ENCODE measurements at places on chromosomes 13 and 19.

DNA sequence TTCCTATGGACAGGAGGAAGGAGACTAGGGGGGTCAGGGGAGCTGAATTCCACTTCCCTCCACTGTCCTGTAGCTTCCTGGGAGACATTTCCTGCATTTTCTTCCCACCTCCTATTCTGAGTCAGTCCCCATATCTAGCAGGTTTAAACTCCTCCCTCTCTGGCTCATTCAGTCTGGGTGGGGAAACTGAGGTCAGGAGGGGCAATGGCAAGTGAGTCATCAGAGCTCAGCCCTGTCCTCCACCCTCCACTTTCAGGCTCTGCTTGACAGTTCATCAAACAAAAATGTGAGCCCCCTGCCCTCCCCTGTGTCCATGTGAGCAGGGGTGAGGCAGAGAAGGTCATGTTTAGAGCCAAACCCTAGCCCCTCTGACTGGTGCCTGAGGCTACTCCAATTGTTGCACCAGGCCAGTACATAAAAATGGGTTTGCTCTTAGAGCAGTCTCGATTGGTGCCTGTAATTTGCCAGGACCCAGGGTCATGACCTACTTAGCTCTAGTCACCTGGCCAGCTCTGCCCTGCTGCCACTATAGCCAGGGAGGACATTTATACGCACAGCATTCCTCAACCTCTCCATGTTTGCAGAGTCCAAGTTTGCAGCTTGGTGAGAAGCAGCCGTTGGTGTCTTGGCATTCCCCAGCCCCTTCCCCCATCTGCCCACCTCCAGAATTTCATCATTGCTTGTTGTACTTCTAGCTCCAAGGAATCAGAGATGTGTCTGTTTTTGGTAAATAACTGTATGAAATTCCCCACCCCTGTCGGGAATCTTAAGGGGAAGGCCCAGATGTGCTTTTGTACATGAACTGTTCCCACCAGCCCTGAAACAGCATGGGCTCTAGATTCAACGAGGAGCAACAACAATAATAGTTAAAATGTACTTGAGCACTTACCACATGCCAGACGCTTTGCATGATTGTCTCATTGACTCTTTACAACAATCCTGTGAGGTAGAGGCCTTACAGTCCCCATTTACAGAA lies 20.7 kb downstream of the SAMD4B start:
- DNase-seq, result peak; percentile 26

DNA sequence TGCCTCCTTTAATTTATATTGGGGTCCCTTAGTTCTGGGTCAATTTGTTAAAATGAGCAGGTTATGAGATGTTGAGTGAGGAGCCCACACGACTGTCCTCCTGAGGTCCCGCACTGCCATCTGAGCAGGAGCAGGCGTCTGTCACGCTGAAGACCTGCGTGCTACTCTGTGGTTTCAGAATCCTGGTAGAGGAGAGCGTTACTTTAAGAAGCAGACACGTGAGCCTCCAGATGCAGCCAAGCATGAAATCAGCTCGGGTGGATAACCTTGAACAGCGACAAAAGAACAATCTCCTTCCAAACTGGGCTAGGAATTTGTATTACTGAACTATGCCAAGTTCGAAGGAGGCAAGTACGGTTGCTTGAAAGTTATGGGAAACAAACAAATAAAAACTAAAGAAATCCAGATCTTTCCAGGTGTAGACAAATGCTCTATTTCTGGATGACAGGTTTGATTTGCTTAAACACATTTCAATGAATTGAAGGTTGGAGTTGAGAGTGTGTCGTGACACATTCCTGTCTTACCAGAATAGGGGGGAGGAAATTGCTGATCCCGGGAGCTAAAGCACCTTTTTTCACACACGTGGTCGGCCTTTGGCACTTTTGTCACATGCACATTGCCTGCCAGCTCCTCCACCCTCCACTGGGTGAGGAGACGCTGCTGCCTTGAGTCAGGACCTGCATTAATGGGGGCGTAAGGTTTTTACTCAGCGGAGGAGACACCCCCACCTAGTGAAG lies 945.5 kb upstream of the SLC10A2 start:
- no peak for DNase-seq

- no peak for DNase-seq
Observed at GRCh38 chr13:36096461-36097416, 34.4 kb downstream of the DCLK1 start.

DNA sequence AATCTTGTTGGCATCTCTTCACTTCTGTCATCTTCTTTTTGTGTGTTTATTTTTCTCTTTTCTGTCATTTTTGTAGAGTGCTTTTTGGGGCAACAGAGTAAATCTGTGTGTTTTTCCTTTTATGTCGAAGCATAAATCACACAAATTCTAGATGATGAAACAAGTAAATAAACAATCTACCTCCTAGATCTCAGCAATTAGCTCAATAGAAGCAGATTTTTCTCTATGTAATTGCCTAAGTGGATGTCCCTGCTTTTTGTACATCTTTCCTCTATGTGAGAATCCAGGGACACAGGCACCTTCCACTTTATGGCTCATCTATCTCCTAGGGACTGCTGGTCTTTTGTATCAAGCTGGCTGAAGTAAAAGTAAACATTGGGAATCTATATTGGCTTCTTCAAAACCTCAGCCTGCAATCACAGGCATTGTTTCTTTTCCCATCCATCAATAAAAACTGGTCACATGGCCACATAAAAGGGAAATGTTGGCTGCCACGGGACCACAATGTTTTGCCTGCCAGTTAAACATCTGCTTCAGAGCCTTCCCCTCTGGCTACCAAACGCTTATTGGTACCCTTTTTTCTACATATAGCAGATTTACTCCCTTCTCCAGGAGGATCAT lies 323.8 kb downstream of the LMO7 start:
- DNase-seq, result no peak

- DNase-seq, result no peak
Observed at GRCh38 chr13:30364133-30364532, 56.8 kb upstream of the KATNAL1 start.

GRCh38 chr19:14091081-14091812 lies 696 bp upstream of the SAMD1 start:
- peak; percentile 80 for DNase-seq

DNA sequence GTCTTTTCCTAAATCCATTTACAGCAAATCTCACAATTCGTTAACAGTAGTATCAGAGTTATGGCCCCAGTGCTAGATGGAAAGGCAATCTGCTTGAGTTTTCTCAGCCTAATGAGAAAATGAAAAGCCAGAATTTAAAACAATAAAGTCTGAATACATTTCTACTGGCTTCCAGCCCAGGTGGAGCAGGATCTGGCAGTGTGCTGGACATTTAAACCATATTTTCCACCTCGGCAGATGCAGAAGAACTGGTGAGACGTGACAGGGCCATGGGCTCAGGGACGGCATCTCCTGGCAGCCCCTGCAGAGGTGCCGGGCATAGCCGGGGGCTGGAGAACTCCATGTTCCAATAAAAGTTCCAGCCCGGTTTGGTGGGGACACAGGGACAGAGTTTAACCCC lies 7.1 kb downstream of the SMIM7 start:
- DNase-seq, result no peak

- DNase-seq, result no peak
Observed at GRCh38 chr19:44866664-44867063, 20.6 kb downstream of the NECTIN2 start.

DNA sequence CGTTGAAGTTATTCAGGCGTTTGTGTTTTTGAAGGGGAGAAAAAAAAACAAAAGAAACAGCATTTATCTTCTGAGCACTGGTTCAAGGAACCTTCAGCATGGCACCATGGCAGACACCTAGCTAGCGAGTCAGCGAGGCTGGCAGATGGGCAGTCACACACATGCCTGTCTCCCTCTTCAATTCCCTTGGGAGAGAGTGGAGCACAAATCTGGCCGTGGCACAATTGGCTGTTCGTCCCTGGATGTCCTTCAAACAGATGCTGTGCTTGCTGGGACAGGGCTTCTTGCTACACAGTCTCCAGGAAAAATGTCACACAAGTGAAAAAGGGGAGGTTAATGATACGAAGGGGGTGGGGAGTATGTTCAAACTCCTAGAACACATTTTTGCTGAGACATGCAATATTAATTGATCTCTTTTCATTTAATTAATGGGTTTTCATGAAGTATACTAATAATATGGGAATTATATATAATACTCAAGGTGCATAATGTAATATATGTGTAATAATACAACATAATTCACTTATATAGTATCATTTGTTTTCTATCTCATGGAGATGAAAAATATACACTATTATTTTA lies 1674.5 kb upstream of the SLC10A2 start:
- no peak for DNase-seq

DNA sequence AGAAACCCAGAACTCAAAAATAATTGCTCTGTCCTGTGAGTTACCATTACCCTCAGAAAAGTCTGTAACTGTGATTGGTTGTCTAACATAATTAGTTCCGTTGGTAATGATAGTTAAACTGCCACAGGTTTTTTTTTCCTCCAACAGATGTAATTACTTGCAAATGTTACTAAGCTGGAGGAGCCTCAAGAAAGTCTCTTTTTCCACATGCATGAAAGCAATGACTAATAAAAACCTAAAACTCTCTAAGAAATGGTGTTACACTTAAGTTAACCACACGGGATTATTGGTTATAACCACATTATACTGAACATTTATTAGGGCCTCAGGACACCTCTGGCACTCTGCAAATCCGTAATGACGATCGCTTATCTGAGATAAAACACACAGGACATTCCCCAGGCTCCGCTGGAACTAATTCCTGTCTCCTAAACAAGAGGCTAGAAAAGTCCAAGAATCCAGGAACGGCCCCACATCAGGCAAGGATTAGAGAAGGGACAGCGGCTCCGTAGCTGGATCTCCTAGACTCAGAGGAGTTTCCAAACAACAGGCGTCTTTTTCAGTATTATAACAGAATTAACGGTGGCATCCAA lies 753 bp downstream of the ZNF235 start:
- peak; percentile 13 for DNase-seq

- DNase-seq, result no peak
Observed at GRCh38 chr19:13765395-13766094, 1.2 kb downstream of the MRI1 start.

DNA sequence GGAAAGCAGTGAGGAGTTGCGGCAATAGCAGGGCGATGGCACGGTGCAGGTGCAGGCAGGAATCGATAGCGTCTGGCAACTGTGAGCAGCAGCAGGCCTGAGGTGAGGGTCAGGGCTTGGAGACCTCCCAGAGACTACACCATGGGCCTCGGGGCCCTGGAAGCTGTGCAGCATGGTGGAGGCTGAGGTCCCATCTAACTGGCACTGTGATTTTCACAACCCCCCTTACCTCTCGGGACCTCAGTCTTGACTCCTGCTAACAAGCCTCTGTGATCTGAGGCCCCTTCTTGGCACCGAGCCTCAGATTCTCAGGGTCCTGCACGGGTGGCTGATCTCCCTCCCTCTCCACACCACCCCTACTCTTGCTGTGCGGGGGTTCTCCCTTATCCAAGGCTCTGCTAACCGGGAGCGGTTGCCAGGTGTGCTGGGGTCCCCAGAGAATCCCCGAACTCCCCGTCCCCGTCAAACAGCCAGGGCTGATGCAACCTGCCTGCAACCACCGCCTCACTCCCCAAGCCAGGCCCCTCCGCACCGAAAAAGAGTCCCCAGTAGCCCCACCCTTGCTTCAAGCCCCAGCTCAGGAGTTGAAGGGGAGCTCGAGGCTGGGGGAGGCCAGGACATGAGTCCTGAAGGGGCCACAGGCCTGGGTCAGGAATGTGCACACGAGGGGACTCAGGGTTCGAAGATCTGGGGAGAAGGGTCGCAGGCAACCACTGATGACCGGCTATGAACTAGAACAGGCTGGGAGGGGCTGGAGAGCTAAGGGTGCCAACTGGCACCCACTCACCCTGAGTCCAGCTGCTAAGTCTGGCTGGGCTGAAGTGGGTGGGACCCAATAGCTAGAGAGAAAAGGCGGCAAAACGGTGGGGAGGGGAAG lies 4.8 kb upstream of the ATF5 start:
- DNase-seq, result no peak

DNA sequence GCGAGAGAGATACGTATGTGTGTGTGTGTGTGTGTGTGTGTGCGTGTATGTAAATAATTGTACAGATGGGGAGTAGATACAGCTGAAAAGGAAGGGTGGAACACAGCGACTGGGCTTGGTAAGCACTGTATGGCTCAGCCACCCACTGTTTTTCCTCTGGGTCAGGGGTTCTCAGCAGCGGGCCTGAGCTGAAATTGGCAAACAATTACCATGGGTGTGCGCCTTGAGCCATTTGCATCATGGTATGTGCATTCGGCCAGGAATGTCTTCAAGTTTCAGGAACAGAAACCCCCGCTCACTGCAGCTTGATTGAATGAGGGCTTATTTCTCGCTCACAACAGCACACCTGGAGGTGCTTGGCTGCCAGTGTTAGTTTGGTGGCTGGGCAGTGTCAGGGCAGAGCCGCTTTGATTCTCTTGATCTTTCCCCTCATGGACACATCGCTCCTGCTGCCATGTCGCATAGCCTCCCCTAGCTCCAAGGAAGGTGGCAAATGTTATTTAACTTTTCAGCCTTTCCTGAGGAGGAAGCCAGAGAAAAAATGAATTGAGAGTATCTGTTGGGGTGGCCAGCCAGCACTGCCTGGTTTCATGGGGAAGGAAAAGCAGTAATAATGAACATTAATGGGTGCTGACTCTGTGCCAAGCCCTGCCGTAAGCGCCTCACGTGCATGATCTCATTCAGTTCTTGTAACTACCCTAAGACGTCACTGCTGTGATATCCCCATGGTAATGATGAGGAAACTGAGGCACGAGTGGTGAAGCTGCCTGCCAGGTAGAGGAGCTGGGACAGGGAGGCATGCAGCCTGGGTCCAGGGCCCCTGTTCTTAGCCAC lies 126.9 kb downstream of the SIPA1L3 start:
- DNase-seq, result no peak

DNA sequence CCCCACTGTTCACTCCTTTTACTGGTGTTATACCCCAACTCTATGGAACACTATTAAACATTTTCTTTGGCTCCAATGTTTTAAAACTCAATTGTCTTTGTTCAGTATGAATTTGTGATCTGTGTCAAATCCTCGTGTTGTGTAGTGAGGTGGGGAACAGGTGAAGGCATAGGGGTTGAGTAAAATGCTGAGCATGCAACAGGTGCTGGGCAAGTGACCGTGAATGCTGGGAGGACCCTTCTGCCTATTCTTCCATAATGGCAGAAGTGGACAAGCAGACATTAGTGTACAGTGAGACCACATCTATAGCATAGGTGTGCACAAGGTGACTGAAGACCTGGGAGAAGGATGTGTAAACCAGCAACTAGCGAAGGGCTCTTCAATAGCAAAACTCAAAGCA lies 1188.0 kb downstream of the UQCRFS1 start:
- no peak for DNase-seq

GRCh38 chr13:21152251-21152899 lies 24.0 kb downstream of the SKA3 start:
- DNase-seq, result no peak

GRCh38 chr13:85799097-85799582 lies at the start of gene SLITRK6:
SLITRK6 (minus strand) TSS chr13:85799419; CDS start chr13:85796508, 2,911 bp downstream.
- DNase-seq, result peak; percentile 7

- no peak for DNase-seq
Observed at GRCh38 chr13:24865163-24865953, 101.4 kb downstream of the RNF17 start.

GRCh38 chr13:105996391-105997025 lies 539.0 kb downstream of the EFNB2 start:
- no peak for DNase-seq

DNA sequence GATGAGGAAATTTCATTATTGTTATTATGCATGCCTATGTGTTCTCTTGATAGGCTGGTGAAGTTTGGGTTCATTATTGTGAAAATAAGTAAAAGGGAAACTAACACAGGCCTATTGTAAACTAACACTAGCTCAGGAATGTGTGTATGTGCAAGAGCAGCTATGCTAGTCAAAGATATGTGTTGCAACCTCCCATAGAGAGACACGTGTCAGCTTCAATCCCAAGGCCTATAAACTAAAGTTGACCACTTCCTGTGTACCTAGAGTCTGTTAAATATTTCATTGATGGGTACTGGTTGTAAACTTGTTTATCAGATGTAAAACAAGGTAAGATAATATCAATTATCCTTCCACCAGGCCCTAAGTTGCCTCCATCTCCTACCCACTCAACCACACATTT lies 44.7 kb upstream of the ZNF30 start:
- DNase-seq, result peak; percentile 9
